Cardiac ventricle fibroblast (primary cell): ENCODE measurements at places on chromosomes 7 and 10. TPM values are rescaled to one million over a fixed set of nuclear protein-coding genes. Genes with fewer than 3 reads are reported as not detected.

Gene PROSER2
- 2.1 TPM in 2 replicates for total RNA-seq

Gene CACNB2
- 0.06 and 0.15 TPM in 2 replicates for total RNA-seq

Gene TMEM236
- total RNA-seq: 0.06 and 0.15 TPM in 2 replicates

Gene SLC18A3
- total RNA-seq: not detected in 2 replicates

Gene LIPF
- not detected in 2 replicates for total RNA-seq
